ENCODE measurements at places on chromosomes 7 and 10. TPM values are rescaled to one million over a fixed set of nuclear protein-coding genes. Genes with fewer than 3 reads are reported as not detected.

GRCh38 chr10:73979141-73979808 is 18.6 kb upstream of the VCL start:
- no peak for DNase-seq
- H3K4me3 ChIP-seq = no peak overlapping the region
- peaks cover 14% of the 10 kb centered on the region for H3K4me1 ChIP-seq
- no peaks in the 10 kb centered on the region for H3K36me3 ChIP-seq
- H3K27me3 ChIP-seq = no peaks in the 10 kb centered on the region
- no peak overlapping the region for H3K27ac ChIP-seq

GRCh38 chr10:93248583-93249227 is 175.0 kb downstream of the CYP26A1 start:
- no peak overlapping the region for H3K27ac ChIP-seq
- DNase-seq = no peak
- no peak overlapping the region for H3K4me3 ChIP-seq

- no peaks in the 10 kb centered on the region for H3K36me3 ChIP-seq
- H3K4me3 ChIP-seq = no peak overlapping the region
- H3K27ac ChIP-seq = no peak overlapping the region
- no peaks in the 10 kb centered on the region for H3K4me1 ChIP-seq
Measured at GRCh38 chr7:16015981-16016380, 329.5 kb upstream of the MEOX2 start.

DNA sequence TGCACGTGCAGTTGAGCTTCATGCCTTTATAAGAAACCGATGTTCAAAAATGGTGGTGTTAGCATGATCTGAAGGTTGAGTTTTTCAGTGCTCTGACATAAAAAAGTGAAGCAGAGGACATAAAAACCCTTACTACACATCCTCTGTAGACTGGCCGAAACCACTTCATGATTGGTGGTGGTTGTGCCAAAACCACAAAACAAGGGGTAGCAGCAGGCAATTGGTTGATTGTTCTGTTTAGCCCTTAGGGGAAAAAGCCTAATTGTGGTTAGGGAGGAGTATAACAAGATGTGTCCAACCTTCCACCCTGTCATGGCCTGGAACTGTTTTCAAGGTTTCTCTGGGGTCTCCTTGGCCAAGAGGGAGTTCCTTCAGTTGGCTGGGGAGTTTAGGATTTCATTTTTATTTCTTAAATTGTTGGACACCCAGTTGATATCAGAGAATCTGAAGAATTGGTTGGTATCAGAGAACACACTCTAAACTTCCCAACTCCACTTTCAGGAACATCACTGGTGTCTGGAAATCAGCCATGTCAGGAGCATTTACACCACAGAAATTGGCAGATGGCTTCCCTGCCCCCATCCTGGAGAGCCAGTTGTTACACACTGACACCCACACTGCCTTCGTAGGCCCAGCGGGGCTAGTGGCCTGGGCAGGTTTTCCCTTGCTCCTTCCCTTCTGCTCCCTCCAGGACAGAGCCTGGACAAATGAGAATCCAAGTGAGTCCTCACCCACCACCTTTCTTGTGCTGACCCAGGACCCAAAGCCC is 18.8 kb downstream of the MRPS24 start:
- H3K4me1 ChIP-seq = no peaks in the 10 kb centered on the region
- no peaks in the 10 kb centered on the region for H3K36me3 ChIP-seq

The CYP2C19 gene
- total RNA-seq = 4.5 TPM

The AGBL3 gene
- 5.4 TPM for total RNA-seq

The LRRC4 gene
- not detected for total RNA-seq

GRCh38 chr7:47344171-47344955 is 237.5 kb downstream of the TNS3 start:
- no peaks in the 10 kb centered on the region for H3K27me3 ChIP-seq
- H3K27ac ChIP-seq = no peak overlapping the region
- no peak overlapping the region for H3K4me3 ChIP-seq
- no peak for DNase-seq
- peaks cover 14% of the 10 kb centered on the region for H3K36me3 ChIP-seq
- H3K4me1 ChIP-seq = no peaks in the 10 kb centered on the region

All from Calu3 (cell line).